Stimulated activated CD4-positive, alpha-beta T cell treated with anti-CD3 and anti-CD28 coated beads, Interleukin-1b, Interleukin-23, amount 100 ng/mL, for 1 hour (primary cell): ENCODE measurements at places on chromosomes 11 and 22.

DNA sequence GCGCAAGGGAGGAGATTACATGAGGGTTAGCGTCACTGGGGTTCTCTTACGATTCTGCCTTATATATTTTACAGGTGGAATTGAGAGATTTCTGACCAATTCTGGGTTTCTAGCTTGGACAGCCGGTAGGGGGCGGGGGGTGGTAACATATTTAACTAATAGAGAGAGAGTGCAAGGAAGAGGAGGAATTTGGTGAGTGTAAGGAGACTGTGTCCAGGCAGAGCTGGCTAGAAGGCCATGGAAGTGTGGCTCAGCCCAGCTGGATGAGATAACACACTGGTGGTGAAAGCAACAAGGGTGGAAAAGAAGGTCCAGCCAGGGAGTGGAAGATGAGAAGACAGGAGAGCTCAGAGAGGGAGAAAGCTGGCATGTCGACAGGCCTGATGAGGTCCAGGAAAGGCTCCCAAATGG, 56.5 kb downstream of the ST3GAL4 start:
- DNase-seq: no peak

DNA sequence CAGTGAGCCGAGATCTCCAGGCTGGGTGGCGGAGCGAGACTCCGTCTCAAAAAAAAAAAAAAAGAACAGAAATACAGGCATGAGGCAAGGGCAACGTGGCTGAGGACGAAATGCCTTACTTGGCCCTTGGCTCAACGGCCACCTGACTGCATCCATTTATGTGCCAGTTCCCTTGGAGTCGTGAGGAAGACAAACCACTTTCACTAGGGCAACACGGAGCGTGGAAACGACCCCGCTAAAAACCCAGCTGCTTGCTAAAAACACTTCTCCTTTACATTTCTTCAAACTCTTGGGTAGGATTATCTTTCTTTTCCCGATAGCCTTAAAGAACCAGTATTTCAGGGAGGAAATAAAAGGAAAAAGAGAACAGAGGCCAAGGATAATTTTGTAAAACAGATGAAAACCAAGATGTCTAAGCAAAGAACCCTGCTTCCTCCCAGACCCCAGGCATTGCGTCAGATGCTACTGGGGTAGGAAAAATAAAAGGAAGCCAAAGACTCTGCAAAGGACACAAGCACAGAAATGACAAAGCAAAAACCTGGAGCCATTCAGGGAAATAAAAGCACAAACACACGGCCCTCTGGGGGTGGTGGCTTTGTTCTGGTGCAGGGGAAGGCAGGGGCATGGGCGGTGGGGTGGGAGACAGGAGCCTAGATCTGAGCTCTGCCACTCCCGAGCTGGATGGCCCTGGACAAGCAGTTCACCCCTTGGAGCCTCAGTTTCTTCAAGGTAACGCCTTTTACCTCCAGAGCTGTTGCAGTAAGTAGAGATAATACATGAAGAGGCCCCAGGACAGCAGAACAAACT, 37.0 kb downstream of the PC start:
- no peak for DNase-seq

- no peak for DNase-seq
These were observed 148.8 kb downstream of the DBX1 start for GRCh38 chr11:20011307-20011951.

GRCh38 chr11:95256321-95256779, 25.3 kb upstream of the SESN3 start:
- no peak for DNase-seq

DNA sequence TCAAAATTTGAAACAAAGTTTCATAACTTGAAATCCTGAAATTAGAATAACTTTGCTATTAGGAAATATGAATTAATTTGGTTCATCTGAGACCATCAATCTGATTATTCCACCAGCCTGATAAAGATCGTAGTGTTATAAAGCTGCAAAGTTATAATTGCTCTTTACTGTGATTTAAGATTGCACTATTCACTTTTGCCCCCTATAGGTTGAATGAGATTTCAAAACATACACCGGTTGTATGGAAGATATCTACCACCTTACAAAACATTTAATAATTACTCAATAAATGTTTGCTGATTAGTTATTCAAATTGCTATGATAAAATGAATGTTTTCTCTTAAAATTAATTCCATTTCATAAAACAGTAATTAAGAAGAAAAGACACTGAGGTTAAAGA, 26.1 kb downstream of the APIP start:
- no peak for DNase-seq

- no peak for DNase-seq
These were observed 135.6 kb downstream of the NAV2 start for GRCh38 chr11:19848219-19848618.

DNA sequence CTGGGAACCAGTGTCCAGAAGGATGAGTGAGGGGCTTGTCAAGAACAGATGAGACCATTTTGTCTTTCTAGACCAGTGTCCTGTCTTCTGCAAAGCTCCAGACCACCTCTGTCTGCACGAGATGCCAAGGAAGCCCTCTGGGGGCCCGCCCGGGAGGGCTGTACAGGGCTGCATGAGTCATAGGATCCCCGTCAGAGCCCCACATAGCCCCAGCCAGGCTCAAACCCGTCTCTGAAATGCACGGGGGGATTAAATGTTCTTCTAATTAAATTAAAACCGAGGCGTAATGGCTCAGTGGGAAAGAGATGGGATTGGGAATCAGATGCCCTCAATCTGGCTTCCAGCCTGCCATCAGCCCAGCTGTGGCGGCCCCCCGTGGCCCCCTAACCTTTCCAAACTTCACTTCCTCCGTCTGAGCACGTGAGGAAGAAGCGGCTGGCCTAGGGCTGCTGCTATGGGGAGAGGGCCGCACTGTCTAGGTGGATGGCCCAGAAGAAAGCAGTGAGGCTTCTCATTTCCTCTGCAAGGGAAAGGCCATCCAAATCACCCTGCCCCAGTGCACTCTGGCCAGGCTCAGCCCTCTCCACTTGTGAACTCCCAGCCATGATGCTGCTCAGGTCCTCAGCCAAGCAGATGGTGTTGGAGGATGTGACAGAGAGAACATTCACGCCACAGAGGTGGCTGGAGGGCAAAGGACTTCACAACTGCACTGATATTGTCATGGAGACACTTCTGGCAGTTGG, 32.8 kb downstream of the KCNQ1OT1 start:
- DNase-seq: no peak

DNA sequence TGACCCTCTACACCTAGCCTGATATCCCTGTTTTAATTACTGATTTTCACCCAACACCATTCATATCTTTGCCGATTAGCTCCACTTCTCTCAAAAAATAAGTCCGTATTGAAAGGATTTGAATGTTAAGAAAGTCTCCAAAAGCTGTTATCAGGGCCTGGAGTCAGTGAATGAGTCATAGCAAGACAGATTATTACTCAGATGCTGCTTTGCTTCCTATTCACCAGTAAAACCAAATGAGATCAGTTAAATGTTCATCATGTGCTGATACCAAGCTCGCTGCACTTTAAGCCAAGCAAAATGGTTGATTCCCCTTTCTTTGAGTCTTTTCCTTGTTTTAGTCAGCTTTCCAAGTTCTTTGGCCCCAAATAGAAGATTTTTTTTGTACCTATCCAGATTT, 228.4 kb downstream of the FAT3 start:
- DNase-seq: no peak

DNA sequence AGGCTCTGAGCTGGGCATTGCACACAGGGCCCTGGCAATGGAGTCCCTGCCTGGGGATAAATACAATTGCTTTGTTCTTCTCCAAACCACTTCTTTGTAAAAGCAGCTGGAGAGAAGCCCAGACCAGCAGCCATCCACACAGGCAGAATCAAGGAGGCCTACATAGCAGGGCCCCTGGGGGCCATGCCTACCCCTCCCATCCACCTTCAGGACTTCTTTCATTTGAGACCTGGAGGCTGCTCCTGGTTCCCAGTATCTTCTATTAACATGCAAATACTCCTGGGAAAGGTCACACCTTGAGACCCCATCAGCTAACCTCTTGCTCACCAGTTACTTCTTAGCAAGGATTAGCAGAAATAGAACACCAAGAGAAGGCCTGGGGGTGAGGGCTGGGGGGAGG, 511.1 kb downstream of the SOX6 start:
- no peak for DNase-seq
